SK-MEL-5 (cell line): ENCODE measurements at places on chromosomes 1 and 21.

DNA sequence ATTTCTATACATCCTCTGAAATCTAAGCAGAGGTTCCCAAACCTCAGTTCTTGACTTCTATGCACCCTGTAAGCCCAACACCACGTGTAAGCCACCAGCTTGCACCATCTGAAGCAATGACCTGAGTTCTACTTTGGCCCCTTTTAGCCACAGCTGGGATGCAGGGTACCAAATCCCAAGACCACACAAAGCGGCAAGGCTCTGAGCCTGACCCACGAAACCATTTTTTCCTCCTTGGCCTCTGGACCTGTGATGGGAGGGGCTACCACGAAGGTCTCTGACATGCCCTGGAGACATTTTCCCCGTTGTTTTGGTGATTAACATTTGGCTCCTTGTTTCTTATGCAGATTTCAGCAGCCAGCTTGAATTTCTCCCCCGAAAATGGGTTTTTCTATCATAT lies 38.8 kb downstream of the STXBP3 start:
- DNase-seq: no peak

DNA sequence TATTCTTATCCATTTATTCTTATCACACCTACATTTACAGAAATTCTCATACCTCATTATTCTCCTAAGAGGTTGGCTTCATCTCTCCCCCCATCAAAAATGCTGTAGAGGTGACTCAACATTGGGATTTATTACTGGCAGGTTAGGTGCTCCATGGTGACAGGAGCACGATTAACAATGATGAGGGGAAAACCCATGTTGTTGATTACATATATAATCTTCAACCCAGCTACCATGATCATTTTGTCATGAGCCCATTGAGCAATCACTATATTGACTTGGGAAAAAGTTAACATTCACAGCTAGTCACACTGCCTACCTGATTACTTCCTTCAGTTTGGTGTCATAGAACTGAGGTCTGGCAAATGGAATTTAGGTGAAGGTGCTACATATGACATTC lies 712.1 kb upstream of the CHRM3 start:
- DNase-seq: no peak

DNA sequence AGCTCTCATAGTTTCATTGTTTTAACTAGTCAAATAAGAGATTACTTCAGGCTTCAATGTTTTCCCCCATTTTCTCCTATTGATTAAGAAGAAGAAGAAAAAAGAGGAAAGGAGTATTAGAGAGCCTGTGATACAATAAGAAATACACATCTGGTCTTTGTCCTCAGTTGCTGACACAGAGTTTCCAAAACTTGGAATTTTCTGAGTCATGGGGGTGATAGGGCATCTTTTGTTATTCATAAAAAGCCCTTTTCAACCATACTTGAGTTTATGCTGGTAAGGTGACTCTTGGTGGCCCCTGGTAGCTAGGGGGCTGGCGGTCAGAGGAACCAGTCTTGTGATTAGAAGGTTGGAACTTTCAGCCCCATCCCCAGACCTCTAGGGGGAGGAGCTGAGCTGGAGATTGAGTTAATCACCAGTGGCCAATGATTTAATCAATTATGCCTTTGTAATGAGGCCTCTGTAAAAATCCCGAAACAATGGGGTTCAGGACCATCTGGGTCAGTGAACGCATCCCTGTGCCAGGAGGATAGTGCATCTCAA lies 28.9 kb upstream of the KLF18 start:
- peak; percentile 6 for DNase-seq

DNA sequence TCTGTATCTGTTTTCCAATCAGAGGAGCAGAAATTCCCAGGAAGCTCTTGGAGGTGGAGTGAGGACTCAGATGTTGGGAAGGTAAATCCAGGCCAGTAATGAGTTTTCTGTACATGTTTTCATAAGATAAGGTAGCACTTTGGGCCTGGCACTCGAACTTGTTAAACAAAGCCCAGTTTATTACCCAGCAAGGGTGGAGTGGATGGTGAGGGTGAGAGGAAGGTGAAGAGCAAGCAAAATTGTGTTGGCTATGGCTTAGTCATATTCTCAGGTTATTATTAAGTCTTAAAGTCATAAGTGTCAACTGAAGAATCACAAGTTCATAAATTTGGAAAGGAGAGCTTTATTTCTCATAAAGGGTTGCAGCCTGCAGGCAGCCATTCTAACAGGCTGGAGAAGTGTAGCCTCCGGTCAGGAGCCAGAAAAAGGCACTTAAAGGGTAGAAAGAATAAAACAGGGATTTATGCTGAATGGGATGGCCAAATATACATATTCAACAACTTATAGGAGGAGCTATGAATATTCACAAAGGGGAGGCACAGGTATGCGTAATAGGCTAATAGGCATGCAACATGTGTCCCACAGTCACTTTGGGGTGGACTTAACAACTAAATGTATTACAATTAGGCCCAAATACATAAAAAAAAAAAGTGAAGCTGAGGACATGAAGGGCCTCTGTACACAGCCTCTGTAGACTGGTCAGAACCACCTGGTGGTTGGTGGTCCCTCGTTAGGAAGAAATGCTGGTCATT lies 523.9 kb downstream of the LMO4 start:
- no peak for DNase-seq

GRCh38 chr1:47814612-47815395 lies 182.4 kb downstream of the TRABD2B start:
- no peak for DNase-seq

DNA sequence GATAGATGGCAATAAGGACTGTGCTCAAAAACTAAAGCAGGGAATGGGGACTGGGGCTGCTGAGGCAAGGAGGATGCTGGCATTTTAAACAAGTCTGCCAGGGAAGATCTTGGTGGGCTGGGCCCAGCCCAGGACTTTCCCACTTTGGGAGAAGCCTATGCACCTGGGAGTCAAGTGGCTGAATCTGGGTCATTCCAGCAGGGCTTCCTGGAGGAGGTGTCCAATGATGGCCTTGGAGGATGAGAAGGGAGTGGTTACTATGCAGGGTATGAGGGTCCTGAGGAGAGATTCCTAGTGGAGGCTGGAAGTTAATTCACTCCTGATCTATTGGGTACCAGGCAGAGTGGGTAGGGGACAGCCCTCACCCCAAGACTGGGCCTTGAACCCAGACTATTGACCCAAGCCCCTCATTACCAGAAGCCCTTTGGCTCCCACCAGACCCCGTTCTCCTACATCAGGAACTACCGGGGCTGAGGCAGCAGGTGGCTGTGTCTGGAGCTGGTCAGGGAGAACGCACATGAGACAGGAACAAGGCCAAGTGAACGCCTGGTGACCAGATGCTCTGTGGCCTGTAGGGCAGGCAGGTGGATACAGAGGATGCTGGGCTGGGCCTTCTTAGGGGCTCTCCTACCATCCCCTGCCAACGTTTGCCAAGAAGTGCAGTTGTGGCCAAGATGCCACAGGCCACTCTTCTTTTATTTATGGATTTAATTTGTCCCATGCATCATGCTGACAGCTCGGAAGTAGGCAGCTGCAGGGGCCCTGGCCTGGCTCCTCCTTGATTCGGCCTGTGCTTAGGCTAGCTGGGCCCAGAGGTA lies 18.3 kb upstream of the LRP8 start:
- DNase-seq: no peak

- no peak for DNase-seq
Measured at GRCh38 chr1:25106976-25107642, 125.2 kb downstream of the SYF2 start.

DNA sequence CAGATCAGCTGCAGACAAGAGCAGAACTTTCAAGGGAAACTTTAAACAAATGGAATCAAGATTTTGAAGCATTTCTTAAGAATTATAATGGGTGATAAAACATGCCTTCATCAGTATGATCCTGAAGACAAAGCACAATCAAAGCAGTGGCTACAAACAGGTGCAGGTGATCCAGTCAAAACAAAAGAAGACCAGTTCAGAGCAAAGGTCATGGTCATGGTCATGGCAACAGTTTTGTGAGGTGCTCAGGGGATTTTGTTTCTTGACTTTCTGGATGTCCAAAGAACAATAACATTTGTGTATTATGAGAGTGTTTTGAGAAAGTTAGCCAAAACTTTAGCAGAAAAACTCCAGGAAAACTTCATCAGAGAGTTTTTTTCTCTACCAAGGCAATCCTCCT lies 681.7 kb upstream of the PTBP2 start:
- DNase-seq: no peak

DNA sequence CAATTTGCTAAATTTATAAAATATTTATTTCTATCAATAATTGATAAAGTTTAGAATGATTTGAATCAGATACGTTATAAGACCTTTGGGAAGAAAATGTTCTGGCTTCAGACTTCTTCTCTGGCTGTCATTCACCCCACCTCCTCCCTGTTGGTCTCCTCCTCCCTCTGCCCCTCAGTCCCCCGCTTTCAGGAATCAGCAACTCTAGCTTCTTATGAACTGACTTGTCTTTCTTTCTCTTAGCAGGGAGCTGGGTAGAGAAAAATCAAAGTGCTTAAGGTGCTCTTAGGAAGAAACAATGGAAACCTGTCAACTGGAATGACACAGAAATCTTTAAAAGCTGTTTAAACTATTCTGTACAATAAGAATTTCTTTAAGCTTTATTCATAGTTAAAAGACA lies 71.3 kb upstream of the ETV3 start:
- no peak for DNase-seq

DNA sequence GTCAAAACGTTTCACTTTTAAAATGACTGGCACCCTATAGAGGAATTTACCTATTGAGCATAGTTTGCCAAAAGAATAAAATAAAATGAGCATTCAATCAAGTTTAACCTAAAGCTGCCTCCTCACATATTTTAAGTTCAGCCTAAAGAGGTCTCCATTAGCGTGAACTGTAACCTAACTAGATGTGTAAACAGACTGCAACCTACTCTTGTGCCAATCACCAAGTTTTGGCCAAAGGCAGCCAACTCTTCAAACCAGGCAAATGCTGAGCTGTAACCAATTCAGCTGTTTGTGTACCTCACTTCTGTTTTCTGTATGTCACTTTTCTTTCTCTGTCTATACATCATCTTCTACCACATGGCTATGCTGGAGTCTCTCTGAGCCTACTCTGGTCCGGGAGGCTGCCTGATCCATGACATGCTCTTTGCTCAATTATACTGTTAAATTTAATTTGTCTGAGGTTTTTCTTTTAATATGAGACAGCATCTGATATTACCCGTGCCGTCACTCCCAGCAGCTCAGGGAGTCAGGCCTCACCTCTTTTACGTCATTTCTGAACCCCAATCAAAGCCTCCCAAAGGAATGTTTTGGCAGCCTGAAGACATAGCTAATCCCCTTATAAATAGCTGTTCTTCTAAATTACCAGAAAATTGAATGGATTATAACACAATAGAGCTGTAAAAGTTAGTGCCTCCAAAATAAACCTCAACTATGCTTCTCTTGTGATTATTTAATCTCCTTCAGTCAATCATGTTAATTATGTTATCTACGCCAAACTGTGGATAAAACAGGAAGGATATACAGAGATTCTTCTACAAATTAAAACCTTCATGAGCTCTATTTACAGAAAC lies 81.0 kb upstream of the NR5A2 start:
- no peak for DNase-seq

GRCh38 chr1:56978819-56979218 lies 13.0 kb upstream of the C8B start:
- no peak for DNase-seq

GRCh38 chr1:110338309-110338885 lies 780 bp upstream of the RBM15 start:
- DNase-seq: no peak

DNA sequence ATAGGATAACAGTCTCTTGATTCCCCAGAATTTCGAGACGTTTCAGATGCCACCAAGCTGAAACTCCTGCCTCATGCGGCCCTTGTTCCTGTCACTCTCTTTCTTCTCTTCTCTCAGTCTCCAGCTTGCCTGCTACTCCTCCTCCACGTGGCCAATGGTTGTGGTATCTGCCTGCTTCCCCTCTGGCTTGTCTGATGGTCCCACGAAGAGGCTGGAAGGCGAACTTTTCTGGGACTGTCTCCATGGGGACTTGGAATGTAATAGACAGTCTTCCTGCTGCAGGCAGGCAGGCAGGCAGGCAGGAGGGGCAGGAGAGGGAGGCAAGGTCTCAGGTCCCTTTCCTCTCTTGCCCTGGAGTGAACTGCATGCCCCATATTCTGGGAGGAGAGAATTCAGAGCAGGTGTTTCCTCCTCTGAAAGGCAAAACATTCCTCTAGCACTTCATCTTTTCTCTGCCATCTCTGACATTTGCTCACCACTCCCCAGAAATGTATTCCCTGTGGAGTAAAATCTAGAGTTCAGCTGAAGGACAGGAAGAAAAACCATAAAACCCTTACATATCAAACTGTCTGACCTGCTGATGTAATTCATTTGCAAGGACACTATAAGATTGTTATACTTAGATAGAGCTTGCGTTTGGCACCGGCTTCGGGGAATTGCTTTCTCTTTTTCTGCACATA lies 64.1 kb upstream of the GNG12 start:
- DNase-seq: no peak

DNA sequence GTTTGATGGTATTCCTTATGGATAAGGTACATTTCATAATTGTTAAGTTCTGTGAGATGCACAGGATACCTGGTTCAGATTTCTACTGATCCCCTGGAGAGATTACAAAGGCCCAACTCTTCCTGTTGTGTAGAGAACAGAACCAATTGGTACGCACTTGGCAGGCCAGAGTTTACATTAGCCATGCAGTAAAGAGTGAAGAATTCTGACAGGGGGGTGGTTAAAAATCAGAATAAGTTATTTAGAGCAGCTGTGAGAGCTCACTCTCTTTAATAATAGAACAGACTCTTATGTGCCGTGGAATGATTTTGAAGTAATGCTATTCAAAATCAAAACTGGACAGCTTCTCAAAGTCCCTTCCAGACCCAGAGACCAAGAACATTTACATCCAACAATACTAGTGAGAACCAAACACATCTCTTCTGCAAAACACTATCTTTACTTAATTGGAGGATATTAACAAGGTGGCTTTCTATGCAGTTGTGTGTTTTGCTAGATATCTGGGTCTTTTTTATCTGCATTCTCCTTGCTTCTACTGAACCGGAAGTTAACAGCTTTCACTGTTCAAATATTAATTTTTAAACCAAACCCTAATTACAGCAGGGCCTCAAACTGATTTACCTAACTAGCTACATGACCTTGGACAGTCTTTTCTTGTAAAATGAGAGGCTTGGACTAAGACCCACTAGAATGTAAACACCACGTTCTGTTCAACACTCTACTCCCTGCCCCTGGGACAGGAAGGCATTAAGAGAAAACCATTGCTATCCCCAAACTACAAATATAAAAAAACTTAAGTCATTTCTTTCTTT lies 4.0 kb downstream of the USP24 start:
- DNase-seq: no peak

DNA sequence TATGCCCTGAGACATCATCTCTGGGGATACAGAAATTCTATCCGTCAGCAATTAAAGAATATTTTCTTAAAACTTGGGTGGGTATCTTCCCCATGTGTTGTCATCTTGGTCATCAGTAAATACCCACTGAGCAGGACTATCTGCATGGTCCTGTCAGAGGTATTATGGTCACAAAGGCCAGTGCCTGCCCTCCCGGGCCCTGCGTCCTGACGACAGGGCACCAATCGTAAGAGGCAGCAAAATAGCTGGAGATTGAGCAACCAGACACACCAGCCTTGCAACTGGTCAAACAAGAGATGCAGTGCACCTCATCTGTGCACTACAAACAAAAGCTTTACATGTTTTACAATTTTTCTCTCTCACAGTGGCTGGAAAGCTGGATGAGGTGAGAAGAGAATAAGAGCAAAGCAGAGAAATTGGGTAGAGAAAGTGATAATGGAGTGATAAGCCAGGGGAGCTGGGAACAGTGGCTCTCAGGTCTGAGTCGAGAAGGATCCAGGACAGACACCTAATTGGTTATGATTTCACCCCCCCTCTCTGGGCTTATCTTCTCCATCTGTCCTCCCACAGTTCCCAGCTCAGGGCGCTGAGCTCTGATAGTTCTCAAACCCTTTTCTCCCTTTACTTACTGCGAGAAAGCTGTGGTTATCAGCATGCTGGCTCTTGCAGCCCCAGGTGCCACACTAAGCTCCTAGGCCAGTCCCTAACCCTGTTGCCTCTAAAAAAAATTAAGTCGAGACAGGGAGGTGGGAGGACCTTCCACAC lies 8.8 kb upstream of the SRP9 start:
- no peak for DNase-seq
